ENCODE measurements at places on chromosomes 11 and 22.

DNA sequence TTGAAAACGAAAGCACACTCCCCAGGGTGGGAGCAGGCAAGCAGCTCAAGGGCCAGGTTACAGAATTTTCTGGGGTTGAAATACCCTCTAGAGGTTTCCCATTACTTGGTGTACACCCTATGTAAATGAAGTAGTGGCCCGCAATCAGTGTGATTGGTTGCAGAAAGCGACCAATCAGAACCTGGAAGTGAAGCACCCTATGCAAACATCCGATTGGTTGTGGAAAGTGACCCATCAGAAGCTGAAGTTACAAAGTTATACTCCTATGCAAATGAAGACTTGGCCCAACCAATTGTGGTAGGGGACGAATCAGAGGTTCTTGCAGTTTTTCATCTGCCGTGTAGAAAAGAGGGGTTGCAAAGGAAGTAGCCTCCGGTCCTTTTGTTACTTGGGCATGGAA lies 19.2 kb downstream of the PRR5 start:
- H3K4me3 ChIP-seq = no peak overlapping the region
- DNase-seq = no peak
- no peaks in the 10 kb centered on the region for H3K27me3 ChIP-seq
- H3K27ac ChIP-seq = no peak overlapping the region

GRCh38 chr11:106276126-106276525 lies 198.7 kb downstream of the AASDHPPT start:
- H3K36me3 ChIP-seq = no peaks in the 10 kb centered on the region
- no peak for DNase-seq
- no peak overlapping the region for H3K4me3 ChIP-seq
- no peak overlapping the region for H3K27ac ChIP-seq

DNA sequence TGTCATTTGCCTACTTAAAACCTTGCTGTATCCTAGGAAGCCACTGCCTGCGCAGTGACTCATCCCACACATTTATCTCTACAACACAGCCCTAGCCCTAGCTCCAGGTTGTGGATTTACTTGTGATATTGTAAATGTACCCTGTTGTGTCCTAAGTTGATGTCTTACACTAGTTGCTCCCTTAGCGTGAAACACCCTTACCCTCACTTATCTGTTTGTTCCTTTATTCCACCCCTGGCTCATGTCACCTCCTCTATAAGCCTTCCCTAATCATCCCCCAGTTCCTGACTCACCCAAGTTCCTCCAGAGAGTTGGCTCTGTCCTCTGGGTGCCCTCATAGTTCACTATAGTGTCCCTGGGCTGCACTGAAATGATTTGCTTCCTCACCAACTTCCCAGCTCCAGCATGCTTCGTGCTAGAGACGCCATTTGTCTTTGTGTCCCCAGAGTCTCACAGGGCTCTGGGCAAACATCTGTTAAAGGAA lies 431.8 kb upstream of the FAT3 start:
- no peak for DNase-seq
- H3K27me3 ChIP-seq = no peaks in the 10 kb centered on the region
- H3K27ac ChIP-seq = no peak overlapping the region

DNA sequence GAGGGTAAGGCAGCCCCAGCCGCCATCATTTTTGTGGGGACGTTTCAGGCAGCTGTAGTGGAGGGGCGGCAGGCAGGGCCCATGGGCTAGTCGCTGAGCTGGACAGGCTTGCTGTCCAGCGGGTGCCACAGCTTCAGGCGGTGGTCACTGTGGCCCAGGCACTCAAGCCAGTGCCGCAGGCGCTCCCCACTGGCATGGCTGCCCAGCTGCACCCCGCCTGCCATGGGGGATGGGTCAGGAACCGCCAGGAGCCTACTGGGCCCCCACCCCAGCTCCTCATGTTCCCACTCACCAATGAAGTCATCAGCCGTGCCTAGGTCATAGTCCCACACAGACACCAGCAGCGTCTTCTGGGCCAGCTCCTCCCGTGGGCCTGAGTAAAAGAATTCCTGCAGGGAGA lies 6.0 kb downstream of the NDUFV1 start:
- peak overlapping the region; percentile 98 for H3K27ac ChIP-seq
- H3K36me3 ChIP-seq = peaks cover 9% of the 10 kb centered on the region
- H3K4me1 ChIP-seq = peaks cover 47% of the 10 kb centered on the region

DNA sequence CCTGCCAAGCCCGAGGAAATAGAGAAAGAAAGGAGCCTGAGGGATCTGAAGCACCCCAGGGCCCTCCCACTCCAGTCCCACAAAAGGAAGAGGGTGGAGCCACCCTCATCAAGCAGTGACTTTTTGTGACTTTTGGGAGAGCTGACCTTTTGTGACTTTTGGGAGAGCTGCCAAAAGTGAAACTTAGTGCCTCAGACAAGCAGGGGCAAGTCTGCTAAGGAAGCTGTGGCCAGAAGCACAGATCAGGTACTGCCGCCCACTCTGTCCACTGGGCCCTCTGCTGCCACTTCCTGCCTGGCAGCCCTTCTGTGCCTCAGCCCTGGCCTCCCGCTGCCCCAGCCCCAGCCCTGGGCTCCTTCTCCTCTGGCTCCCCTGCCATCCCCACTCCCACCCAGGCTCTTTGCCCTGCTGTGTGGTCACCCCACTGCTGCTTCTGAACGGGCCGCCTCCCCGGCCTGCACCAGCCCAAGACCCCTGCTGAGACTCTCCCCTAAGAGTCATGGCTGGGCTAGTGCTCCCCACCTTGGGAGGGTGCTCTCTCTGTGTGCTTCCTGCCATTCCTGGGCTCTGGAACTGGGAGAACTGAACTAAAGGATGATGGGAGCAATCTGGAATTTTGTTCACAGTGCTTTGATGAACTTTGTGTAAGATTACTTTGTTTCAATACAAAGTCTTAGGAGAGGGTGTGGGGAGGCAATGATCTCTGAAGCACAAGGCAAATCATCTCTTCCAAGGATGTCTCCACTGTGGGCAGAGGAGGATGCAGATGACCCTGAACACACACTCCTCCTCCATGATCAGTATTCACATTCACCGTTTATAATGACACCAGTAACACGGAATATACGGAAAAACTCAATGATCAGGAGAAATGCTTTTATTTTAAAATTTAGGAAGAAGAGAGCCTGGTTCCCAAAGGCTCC lies at the start of gene APOBEC3H:
Gene APOBEC3H (plus strand): TSS at position 147 of the 923 bp plus-strand sequence. CDS start 3,035 bp downstream, outside the sequence.
- H3K4me3 ChIP-seq = peak within 1 kb of the TSS; percentile 62
- H3K4me1 ChIP-seq = peaks cover 45% of the 10 kb centered on the region
- no peaks in the 10 kb centered on the region for H3K27me3 ChIP-seq
- H3K36me3 ChIP-seq = no peaks in the 10 kb centered on the region
- DNase-seq = no peak

All from naive B cell (primary cell).